ENCODE measurements at places on chromosomes 16 and 17. TPM values are rescaled to one million over a fixed set of nuclear protein-coding genes. Genes with fewer than 3 reads are reported as not detected.

DNA sequence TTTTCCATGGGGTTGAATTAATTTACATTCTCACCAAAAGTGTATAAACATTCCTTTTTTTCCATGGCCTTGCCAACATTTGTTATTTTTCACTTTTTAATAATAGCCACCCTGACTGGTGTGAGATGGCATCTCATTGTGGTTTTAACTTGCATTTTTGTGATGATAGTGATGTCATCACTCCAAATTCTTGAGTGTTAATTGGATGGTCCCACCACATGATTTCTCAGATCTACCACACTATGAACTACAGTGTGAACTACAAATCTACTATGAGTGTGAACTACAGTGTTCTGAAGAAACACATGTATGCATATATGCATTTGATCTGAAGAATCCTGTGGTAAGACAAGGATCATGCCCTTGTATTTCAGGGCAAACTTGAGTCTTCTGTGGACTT, 340.1 kb downstream of the ABCC12 start:
- DNase-seq: no peak

RGS9 gene
- 1.8 TPM for total RNA-seq

PRSS36 gene
- 0.26 TPM for total RNA-seq

KIF18B gene
- total RNA-seq: 38.9 TPM

DNA sequence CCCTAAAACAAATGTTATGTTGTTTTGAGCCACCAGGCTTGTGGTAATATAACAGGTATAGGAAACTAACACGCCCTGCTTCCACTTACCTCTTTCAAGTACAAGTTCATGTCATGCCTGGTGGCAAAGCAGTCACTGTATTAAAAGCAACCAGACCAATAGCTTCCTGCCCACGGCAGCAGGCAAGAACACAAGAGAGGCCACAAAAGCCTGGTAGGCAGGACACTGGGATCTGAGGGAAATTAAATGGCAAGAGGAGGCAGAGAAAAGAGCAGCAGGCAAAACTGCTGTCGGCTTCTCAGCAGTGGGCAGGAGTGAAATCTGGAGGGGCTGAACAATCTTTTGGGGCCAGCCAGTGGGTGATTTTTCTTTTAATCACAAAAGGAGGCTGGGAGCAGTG, 2.2 kb downstream of the CYTH1 start:
- DNase-seq: peak; percentile 70

DNA sequence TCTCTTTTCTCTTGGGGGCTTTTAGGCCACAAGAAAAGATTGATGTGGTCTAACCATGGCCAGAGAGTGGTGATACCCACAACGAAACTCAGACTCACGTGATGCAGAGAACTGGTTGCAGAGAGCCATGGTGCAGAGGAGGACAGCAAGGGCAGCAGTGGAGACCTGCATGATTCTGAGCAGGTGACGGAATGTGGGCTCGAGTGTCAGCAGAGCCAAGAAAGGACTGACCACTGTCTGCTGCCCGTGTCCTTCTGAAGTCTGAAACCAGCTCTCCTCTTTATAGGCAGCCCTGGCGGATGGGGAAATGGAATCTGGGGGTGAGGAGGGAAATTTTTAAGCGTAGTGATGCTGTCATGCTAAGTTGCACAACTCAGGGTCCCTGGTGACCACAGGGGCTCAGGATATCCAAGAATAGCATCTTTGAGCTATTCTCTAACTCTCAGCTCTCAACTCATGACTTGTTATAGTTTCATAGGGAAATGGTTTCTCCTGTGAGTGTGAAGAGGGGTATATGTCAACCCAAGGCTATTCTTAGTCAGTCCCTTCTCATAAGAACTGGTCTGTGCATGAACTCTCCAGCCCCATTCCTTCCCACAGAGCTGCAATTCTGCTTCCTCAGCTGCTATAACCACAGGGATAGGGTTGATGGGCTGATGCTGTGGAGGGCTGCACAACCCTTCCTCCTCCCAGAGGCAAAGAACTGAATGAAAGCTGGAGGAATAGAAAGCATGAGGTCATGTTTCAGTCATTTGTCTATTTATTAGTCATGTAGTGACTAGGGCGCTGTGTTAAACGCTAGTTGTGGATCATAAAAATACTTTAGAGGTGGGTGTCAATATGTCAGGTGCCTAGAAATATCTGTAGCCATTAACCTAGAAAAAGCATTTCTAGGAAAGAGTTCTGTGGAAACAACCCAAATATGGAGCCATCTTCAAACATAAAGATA, at the start of gene CCL3:
Gene CCL3, minus strand, starts transcription at position 256 of the 949 bp plus-strand sequence. Its CDS starts 85 bp downstream, at position 171.
- peak; percentile 67 for DNase-seq

DNA sequence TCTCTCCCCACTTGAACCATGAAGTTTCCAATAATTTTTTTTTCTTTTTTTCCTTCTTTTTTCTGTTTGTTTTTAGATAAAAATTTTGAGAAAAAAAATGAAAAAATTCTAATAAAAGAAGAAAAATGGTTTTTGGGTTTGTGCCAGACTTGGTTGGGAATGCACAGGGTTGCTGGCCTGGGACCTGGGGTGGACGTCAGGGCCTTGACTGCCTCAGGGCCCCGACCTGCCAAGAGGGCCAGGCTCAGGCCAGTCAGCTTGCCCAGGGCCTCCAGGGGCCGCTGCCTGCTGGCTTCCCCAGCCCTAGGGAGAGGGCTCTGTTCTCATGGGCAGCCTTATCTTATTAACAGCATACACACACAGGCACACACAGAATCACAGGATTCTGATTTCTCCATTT, 6.5 kb downstream of the TBX6 start:
- no peak for DNase-seq
